ENCODE measurements at places on chromosomes 2 and 18.

- DNase-seq = no peak
Observed at GRCh38 chr18:48739266-48740067, 200.6 kb downstream of the CTIF start.

DNA sequence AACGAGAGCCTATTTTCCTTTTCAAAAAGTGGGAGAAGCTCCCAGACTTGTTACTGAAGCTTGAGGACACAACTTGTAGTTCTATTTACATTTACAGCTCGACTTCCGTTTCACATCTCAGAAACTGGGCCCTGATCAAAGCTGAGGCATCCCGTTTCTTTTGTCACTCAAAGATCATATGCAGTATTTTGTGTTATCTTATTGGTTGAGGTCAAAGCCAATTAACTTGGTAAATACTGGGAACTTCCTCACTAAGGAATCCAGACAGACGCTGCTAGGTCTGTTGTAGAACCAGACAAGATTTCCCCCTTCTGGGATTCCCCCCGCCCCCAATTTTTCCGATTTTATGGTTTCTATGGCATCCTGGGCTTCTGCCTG is 50.3 kb downstream of the TSN start:
- no peak for DNase-seq

GRCh38 chr2:190532581-190532980 is 1.9 kb downstream of the NEMP2 start:
- no peak for DNase-seq

GRCh38 chr18:2687390-2688001 is 32.0 kb downstream of the SMCHD1 start:
- DNase-seq = no peak

GRCh38 chr2:11611251-11611650 is 58.7 kb downstream of the NTSR2 start:
- no peak for DNase-seq

- DNase-seq = no peak
Observed at GRCh38 chr2:25202275-25202674, 33.9 kb upstream of the POMC start.

GRCh38 chr18:2683055-2683454 is 27.5 kb downstream of the SMCHD1 start:
- DNase-seq = no peak

GRCh38 chr18:24227977-24228666 is 89.3 kb downstream of the CABYR start:
- DNase-seq = no peak

DNA sequence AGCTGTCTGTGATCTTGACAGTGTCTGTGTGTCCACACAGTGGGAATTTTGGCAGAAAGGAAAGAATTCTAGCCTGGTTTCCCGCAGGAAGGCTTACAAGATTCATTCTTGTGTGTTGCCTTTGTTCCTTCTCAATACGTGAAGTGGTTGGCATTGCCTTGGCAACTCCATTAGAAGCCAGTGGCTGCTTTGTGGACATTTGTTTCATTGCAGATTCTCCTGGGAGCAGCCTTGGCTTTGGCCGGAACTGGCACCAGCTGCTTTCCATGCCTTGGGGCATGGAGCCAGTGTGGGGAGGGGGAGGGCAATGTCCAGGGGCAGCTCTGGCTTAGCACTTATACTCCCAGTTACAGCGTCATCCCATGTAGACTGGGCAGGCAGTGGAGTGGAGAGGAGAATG is 39.4 kb downstream of the KIF5C start:
- no peak for DNase-seq

DNA sequence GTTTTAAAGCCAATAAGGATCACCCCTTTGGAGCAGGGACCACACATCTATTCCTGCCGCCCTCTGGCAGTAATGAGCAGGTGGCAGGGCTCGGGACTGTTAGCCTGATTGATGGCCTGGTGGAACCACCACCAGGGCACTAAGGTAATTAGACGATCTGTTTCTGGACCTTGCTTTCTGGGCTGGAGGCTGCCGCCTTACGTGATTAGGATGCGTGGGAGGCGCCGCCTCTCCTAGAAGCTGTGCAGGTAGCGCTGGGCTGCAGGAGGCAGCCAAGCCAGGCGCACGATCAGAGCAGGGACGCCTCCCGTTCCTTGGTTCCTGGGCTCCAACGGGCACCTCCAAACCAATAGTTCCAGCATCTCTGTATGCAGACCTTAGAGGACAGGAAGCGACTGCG is 242.6 kb upstream of the RAB12 start:
- no peak for DNase-seq

DNA sequence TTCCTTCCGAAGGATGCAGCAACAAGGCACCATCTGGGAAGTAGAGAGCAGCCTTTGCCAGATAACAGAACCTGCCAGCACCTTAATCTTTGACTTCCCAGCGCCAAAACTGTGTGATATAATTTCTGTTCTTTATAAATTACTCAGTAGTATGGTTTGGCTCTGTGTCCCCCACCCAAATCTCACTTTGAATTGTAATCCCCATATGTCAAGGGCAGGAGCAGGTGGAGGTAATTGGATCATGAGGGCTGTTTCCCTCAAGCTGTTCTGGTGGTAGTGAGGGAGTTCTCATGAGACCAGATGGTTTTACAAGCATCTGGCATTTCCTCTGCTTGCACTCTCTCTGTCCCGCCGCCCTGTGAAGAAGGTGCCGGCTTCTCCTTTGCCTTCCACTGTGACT is 899.9 kb downstream of the TRIB2 start:
- DNase-seq = no peak

GRCh38 chr18:13502585-13502984 is 223.8 kb downstream of the FAM210A start:
- DNase-seq = peak; percentile 36

DNA sequence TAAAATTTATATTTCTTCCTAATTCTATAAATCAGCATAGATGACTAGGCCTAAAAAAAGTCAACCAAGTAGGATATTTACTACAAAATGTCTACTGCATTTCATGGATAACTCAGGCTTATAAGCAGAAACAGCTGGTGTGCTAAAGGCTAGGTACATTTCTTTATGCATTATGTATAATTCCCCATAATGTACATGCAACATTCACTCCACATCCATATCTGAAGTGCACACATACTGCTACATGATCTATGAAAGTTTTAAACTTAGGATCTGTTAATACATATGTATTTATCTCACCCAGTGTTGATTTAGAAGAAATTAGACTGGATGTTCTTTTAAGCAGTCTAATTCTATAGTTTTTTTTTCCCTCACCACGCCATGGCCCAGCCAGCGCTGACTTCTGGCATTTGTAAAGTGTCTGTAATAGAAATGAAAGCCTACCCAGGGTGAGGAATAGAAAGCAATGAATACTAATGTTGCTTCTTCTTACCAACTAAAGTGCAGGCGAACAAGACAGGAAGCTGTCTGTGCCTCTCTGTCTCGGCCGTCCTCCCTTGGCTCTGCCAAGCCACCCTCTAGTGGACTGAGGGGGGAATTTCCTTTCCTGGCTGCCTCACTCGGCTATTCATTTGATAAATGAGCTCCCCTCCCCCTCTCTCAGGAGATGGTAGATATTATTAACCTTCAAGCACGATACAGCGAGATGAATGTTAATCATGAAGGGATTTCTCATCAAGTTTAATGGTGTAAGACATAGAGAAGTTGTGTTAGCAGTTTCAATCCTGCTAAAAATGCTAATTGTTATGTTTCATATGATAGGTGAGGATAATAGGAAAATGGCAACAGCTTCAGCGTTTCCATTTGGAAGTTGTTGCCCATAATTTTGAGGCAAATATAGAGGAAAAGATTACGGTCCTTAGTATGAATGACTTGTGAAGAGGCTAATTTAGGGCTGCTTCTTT is 384.5 kb downstream of the MTX2 start:
- DNase-seq = peak; percentile 86

DNA sequence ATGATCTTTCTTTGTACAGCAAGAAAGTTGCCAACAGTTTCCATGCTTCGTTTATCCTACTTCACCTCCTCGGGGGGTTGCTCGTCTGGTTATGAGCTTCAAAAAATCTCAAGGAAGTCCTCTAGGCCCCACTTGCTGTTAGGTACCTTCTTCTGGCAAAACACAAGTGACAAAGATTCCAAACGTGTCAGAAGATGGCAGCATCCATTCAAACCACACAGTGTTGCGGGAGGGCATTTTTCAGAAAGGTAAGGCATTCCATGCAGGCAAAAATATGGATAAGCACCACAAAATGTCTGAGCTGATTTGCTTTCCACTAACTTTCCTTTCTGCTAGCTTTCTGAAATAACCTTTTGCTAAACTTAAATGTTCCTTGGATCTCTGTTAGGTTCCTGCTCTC is 13.2 kb upstream of the OR6B3 start:
- no peak for DNase-seq

All from endothelial cell of umbilical vein (primary cell).